ENCODE measurements at places on chromosomes 6 and 20. TPM values are rescaled to one million over a fixed set of nuclear protein-coding genes. Genes with fewer than 3 reads are reported as not detected.

DNA sequence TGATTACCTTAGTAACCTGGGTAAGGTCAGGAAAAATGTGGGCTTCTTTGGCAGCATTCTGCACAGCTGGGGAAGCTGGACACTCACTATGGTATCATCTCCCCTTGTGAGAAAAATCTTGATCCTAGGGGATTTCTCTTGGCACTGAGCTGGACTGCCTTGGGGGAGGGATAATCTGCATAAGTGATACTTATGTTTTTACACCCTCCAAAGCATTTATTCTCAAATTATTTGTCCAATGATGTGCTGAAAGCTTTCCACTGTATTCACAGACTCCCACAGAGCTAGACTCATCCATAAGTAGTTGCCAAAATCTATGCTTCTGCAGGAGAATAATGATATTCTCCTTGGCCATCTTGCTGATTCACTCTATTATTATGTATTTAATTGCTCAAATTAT is 121.5 kb upstream of the CNR1 start:
- H3K36me3 ChIP-seq: no peaks in the 10 kb centered on the region
- DNase-seq: no peak
- H3K27me3 ChIP-seq: no peaks in the 10 kb centered on the region
- no peak overlapping the region for H3K4me3 ChIP-seq

- no peak overlapping the region for H3K4me3 ChIP-seq
- no peak overlapping the region for H3K27ac ChIP-seq
- DNase-seq: no peak
These were observed 86.3 kb downstream of the DACT2 start for GRCh38 chr6:168232989-168233874.

- DNase-seq: no peak
- no peak overlapping the region for H3K27ac ChIP-seq
- H3K27me3 ChIP-seq: no peaks in the 10 kb centered on the region
- no peaks in the 10 kb centered on the region for H3K4me1 ChIP-seq
These were observed 74.6 kb upstream of the XRN2 start for GRCh38 chr20:21228511-21228910.

DNA sequence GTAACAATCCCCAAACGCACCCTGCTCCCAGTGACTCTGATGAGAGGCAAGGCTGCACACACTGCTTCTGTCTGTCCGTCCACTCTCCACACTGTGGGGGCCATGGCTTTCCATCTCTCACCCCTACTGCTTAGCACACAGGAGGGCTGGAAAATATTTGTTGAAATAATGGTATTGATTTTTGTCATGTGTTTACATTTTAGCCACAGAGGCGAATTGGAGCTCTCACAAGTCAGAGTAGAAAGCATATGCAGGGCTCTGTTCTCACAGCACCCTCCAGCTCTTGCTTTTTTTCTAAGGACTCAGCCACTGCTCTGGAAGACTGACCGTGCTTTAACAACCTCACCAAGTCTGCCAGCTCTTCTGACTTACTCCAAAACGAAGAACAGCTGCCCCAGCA is 273.8 kb downstream of the GMDS start:
- DNase-seq: no peak
- no peak overlapping the region for H3K27ac ChIP-seq
- no peaks in the 10 kb centered on the region for H3K27me3 ChIP-seq

- no peak overlapping the region for H3K4me3 ChIP-seq
- H3K36me3 ChIP-seq: no peaks in the 10 kb centered on the region
- no peaks in the 10 kb centered on the region for H3K4me1 ChIP-seq
- DNase-seq: no peak
- no peaks in the 10 kb centered on the region for H3K27me3 ChIP-seq
These were observed 515.4 kb upstream of the PTCHD4 start for GRCh38 chr6:48626421-48626820.

GRCh38 chr6:50102676-50103075 is 52.9 kb upstream of the DEFB112 start:
- no peaks in the 10 kb centered on the region for H3K27me3 ChIP-seq
- H3K27ac ChIP-seq: no peak overlapping the region
- H3K4me3 ChIP-seq: no peak overlapping the region
- no peaks in the 10 kb centered on the region for H3K4me1 ChIP-seq
- no peaks in the 10 kb centered on the region for H3K36me3 ChIP-seq

DNA sequence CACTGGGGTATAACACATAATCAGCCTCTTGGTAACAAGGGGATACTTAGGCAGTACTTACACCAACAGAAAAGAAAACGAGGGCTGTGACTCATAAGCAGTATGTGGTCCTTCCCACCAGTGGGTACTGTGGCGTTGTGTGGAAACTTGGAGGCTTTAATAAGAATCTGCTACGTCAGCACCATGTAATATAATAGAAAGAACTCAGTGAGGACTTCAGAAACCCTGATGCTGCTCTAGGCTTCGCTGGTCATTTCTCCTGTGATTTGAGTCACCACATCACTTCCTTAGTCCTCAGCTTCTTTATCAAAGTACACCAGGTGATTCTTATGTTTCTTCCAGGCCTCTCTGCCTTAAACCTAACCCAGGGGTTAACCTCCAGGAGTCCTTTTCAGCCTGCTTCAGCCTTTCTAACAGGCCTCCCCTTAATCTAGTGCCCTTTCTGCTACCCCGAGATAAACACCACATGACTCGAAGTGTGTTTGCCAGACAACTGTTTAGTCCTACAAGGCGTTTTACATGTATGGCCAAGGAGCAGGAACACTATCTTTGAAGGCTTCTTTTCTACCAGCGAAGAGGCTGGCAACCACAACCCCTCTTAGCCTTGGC is 68.5 kb downstream of the FYN start:
- no peak overlapping the region for H3K4me3 ChIP-seq
- no peaks in the 10 kb centered on the region for H3K36me3 ChIP-seq
- peaks cover 30% of the 10 kb centered on the region for H3K4me1 ChIP-seq
- no peaks in the 10 kb centered on the region for H3K27me3 ChIP-seq
- DNase-seq: no peak
- H3K27ac ChIP-seq: no peak overlapping the region

DNA sequence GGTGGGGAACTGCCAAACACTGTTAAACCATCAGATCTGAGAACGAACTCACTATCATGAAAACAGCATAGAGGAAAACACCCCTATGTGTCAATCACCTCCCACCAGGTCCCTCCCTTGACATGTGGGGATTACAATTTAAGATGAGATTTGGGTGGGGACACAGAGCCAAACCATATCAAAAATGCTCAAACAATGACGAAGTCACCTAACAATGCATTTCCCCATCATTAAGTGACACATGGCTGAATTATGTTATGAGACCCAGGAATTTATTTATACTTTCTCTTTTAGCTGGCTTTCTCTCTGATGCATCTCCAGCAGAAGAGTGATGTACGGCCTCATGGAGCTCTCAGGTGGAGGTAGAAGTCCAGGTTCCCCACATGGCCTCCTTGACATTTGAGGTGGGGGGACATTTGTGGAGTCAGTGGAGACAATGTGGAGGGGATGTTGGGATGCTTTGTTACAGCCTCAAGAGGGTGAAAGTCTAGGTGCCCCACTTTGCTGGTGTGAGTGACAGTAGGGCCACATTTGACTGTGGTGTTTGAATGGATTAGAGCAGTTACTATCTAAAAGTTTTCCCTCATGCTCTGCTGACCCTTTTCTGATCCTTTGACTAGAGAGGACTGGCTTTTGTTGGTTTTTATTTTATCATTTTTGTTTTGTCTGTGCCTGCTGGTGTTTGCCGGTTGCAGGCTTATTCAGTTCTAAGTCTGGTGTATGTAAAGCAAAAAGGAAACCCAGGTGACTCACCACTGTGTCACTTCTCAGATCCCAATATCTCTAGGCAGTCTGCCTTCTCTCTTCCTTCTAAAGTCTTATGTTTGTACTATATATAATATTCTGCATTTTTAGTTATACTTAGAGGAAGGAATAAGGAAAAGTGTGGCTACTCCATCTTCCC is 18.5 kb upstream of the DCBLD1 start:
- DNase-seq: no peak
- no peaks in the 10 kb centered on the region for H3K27me3 ChIP-seq
- no peak overlapping the region for H3K4me3 ChIP-seq
- H3K4me1 ChIP-seq: peaks cover 29% of the 10 kb centered on the region
- no peaks in the 10 kb centered on the region for H3K36me3 ChIP-seq

GRCh38 chr6:29967379-29968010 is 25.2 kb downstream of the HLA-A start:
- no peaks in the 10 kb centered on the region for H3K27me3 ChIP-seq
- peak; percentile 33 for DNase-seq

GRCh38 chr6:121748376-121748775 is 312.9 kb downstream of the GJA1 start:
- H3K27ac ChIP-seq: no peak overlapping the region
- DNase-seq: no peak
- no peaks in the 10 kb centered on the region for H3K4me1 ChIP-seq

GRCh38 chr6:57216235-57217101 is 5.6 kb downstream of the RAB23 start:
- peaks cover 5% of the 10 kb centered on the region for H3K36me3 ChIP-seq
- no peak overlapping the region for H3K27ac ChIP-seq
- H3K4me1 ChIP-seq: peaks cover 6% of the 10 kb centered on the region

- H3K36me3 ChIP-seq: no peaks in the 10 kb centered on the region
- H3K27ac ChIP-seq: no peak overlapping the region
- no peak overlapping the region for H3K4me3 ChIP-seq
- DNase-seq: peak; percentile 23
These were observed 52.7 kb upstream of the ELMO2 start for GRCh38 chr20:46458866-46459750.

GRCh38 chr6:80133020-80133419 is 26.5 kb downstream of the BCKDHB start:
- no peak overlapping the region for H3K4me3 ChIP-seq
- H3K4me1 ChIP-seq: peaks cover 14% of the 10 kb centered on the region
- no peak overlapping the region for H3K27ac ChIP-seq

- peaks cover 12% of the 10 kb centered on the region for H3K27me3 ChIP-seq
- no peak overlapping the region for H3K4me3 ChIP-seq
- no peak overlapping the region for H3K27ac ChIP-seq
- no peaks in the 10 kb centered on the region for H3K36me3 ChIP-seq
- no peak for DNase-seq
These were observed 148.3 kb upstream of the STXBP5 start for GRCh38 chr6:147055821-147056392.

- peaks cover 9% of the 10 kb centered on the region for H3K4me1 ChIP-seq
- DNase-seq: no peak
- H3K4me3 ChIP-seq: no peak overlapping the region
These were observed 152.4 kb upstream of the SNX9 start for GRCh38 chr6:157670466-157671186.

DNA sequence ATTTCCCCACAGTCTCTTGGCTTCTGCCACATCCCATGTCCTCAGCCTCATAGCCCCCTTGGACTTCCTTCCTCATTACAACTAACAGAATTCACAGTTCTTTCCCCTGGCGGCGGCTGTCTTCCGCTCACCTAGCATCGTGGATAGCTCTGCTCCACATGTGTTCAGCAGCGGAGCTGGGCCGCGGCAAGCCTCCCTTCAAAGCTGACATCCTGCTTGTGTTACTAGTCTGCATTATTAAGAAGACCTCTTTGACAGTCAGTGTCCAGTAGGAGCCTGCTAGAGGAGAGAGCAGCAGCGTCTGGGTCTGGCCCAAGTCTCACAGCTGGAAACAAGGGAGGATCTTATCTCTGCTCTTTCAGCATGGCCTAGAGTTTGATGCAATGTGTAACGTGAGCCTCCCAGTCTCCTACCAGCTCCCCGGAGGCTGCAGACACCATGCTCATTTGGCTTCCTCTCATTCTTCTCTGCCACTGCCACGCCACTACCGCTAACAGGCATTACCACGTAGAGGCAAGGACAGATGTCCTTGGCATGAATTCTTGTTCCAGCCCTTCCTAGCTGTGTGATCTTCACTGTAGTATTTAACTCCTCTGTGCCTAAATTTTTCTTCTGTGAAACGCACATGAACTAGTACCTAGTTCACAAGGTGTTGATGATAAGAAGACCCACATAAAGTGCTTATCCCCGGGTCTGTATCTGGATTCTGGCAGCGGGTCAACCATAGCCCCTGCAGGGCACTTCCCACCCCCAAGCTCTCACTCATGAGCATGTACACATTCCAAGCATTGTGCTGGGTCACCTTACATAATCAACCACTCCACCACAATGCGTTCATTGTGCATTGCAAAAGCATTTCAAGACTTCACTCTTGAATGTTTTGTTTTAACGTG is 107.1 kb upstream of the BACH2 start:
- H3K4me1 ChIP-seq: peaks cover 64% of the 10 kb centered on the region
- no peaks in the 10 kb centered on the region for H3K27me3 ChIP-seq
- DNase-seq: peak; percentile 54

GRCh38 chr6:69027861-69028260 is 392.8 kb downstream of the ADGRB3 start:
- peaks cover 18% of the 10 kb centered on the region for H3K4me1 ChIP-seq
- no peaks in the 10 kb centered on the region for H3K36me3 ChIP-seq
- H3K4me3 ChIP-seq: no peak overlapping the region
- H3K27ac ChIP-seq: no peak overlapping the region

DNA sequence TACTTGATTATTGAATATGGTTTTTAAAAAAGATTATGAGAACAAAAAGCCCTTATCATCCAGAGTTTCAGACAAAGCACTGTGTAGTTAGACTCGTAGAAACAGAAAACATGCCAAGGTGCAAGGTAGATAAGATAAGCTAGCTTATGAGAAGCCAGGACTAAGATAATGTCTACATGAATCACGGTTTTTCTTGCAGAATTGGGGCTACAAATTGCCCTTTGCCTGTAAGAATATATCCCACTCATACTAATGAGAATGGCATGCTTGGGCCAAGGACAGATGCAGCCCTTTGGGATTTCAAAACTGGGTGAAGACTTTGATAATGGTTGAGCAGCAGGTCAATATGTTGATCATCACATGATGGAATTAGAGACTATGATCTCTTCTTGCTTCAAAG is 165.3 kb upstream of the PREP start:
- H3K4me3 ChIP-seq: no peak overlapping the region
- peaks cover 12% of the 10 kb centered on the region for H3K27me3 ChIP-seq
- no peak overlapping the region for H3K27ac ChIP-seq
- peaks cover 15% of the 10 kb centered on the region for H3K4me1 ChIP-seq
- no peaks in the 10 kb centered on the region for H3K36me3 ChIP-seq
- no peak for DNase-seq

The KCNQ2 gene
- total RNA-seq: 0.07 TPM

The FRS3 gene
- 5.0 TPM for total RNA-seq

The BPIFB1 gene
- 8.5 TPM for total RNA-seq

The BCAS4 gene
- 11.3 TPM for total RNA-seq

The ERVFRD-1 gene
- total RNA-seq: not detected

The RIPPLY2 gene
- total RNA-seq: not detected

The PPARD gene
- total RNA-seq: 26.2 TPM

The IRF4 gene
- total RNA-seq: not detected

The PRDM13 gene
- total RNA-seq: 1.3 TPM

The CEBPB gene
- total RNA-seq: 137 TPM

The BPIFB4 gene
- not detected for total RNA-seq

The MYLIP gene
- total RNA-seq: 8.1 TPM

The BEND6 gene
- total RNA-seq: 1.8 TPM

The EYS gene
- not detected for total RNA-seq

The SGK2 gene
- 45.6 TPM for total RNA-seq

The TRAPPC3L gene
- not detected for total RNA-seq

Data from Calu3 (cell line).